GM23338 (cell line): ENCODE measurements at places on chromosomes 5 and 9.
A peak's percentile ranks its signal among the peaks of the same experiment; 100 is the strongest.

DNA sequence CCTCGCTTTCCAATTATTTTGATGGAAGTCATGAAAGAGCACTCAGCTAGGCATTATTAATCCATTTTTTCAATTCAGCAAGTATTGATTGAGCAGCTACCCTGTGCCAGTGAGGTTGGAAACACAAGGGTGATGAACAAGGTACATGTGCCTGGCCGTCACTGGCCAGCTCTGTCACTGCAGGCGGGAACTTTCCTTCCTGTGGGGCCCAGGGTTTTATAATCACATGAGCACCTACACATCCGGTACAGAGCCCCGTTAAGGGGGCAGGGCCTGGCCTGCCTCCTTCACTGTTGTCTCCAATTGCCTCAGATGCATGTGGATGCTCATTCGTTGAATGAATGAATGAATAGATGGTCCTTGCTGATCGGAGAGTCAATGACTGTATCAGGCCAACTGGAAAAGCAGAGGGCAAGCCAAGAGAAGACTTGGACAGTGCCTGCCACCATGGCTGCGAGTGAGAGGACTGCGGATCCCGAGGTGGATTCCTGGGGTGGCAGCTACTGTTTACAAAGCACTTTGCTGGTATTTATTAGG is 55.9 kb upstream of the KCNMB1 start:
- no peak for DNase-seq

DNA sequence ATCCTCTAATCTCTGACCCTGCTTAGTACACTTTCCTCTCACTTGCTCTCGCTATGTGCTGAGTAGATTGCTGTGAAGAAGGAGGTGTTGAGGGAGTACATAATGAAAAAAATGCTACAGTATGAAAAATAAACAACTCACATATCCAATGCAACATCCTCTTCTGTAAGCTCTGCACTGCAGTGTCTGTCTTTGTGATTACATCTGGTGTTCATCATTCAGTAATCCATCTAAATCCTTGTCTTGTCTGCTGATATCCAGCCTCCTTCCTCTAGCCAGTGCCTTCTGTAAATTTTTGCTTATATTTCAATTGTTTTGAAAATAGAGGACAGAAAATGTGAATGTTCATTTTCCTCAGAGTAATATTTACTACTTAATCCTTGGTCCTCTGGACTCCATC is 57.4 kb upstream of the CDH12 start:
- DNase-seq: no peak

DNA sequence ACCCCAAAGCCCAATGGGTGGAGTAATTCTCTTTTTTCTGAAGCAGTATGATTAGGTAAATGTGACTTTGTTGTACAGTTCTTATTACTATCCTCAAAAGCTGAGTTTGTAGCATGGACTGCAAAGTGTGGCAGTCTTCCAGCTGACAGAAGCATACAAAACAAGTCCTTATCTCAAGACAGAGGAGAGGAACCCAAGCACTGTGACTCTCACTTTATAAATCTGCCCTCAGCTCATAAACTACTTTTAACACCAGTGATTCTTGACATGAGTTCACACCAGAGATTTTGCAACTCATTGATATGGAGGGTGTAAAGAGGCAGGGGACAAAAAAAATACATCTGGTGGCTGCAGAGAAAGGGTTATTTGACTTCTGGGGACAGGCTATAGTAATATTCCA is 251.6 kb downstream of the NTRK2 start:
- DNase-seq: no peak

DNA sequence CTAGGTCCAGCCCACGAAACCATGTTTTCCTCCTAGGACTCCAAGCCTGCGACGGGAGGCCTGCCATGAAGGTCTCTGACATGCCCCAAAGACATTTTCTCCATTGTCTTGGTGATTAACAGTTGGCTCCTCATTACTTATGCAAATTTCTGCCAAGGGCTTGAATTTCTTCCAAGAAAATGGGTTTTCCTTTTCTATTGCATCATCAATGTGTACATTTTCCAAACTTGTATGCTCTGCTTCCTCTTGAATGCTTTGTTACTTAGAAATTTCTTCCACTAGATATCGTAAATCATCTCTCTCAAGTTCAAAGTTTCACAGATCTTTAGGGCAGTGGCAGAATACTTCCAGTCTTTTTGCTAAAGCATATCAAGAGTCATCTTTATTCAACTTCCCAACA is 1792.7 kb upstream of the CDH9 start:
- DNase-seq: no peak

DNA sequence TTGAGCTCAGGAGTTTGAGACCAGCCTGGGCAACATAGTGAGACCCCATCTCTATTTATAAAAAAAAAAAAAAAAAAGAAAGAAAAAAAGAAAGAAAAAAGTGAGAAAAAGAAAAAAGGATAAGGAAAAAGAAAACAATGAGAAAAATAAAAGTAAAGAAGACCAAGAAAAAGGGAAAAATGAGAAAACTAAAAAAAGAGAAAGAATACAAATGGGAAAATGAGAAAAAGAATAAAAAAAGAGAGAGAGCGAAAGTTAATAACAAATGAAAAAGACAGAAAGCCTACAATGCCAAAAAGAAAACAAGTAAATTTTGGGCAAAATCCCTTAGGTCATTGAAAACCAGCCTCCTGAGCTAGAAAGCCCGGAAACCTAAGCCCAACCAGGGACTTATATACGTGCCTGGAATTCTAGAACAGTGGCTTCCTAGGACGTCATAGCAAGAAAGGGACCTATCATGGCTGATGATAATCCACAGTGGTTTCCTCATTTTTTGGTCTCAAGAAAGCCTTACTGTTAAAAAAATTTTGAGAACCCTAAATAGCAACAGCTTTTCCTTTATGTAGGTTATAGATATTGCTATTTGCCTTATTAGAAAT is 131.7 kb upstream of the CLINT1 start:
- no peak for DNase-seq

DNA sequence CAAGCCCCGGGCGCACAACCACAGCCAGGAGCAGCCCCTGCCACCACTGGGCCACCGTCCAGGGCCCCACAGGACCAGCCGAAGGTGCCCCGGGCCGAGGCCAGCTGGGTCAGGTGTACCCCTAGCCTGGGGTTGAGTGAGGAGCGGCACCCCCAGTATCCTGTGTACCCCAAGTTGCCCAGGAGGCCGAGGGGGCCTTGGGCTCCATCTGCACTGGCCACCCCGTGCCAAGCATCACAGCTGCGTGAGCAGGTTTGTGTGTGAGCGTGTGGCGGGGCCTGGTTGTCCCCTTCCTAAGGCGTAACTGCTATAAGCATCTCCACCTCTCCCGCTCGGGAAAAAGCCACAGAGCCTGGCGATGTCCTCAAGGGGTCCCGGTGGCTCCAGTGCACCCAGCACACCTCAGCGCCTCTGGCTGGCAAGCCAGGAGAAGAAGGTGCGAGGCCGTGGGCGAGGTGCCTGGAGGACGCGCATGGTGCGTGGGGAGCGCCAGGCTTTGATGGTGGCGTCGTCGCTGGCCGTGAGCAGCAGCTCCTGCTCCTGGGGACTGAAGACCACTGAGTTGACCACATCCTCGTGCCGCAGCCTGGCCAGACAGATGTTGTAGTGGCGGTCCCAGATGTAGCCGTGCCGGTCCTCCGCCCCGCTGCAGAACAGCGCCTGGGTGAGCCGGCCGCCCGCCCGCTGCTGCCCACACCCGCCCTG is 3.9 kb downstream of the FBXW5 start:
- no peak for DNase-seq

- no peak for DNase-seq
These were observed 60.4 kb downstream of the TNC start for GRCh38 chr9:115057559-115057958.

DNA sequence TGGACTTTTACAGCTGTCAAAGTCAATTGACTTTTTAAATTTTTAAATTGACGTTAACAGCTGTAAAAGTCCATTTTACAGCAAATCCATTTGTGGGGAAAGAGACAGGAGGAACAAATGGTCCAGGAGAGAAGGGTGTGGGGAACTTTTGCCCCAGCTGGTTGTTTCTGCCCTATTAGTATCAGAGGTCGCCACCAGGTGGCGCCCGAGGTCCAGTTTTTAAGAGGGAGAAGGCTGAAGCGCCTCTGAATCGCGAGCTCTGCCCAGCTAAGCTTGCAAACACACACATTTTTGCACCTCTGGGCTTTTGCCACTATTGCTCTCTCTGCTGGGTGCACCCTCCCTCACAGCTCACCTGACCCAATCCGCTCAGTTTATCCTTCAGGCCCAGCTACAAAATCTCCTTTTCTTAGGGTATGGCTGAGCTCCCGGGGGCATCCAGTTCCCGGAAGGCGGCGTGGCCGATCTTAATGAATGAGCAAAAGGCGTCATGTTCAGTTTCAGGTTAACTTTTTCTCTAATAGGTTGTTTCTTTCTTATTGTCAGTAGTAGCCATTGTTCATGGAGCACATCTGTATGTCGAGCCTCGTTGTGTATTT is 6.3 kb upstream of the TTLL11 start:
- peak; percentile 93 for DNase-seq

GRCh38 chr5:73596705-73597328 is 29.2 kb upstream of the ARHGEF28 start:
- DNase-seq: peak; percentile 88

DNA sequence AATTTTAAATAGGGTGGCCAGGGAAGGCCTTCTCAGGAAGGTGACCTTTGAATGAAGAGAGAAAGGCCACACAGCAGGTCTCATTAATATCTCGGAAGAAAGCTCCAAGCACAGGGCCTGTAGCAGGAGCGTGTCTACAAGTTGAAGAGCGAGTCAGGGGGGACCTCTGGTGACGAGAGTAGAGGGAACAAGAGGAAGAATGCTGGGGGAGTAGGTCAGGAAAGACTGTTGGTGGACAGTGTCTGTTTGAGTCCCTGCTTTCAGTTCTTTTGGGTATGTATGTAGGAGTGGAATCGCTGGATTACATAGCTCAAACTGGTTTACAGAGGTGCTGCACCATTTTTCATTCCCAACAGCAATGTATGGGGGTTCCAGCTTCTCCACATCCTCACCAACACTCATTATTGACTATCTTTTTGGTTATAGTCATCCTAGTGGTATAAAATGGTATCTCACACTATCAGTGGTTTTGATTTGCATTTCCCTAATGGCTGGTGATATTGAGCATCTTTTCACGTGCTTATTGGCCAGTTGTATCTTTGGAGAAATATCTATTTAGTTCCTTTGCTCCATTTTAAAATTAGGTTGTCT is 55.8 kb downstream of the NUP214 start:
- DNase-seq: peak; percentile 52

- DNase-seq: no peak
These were observed 780.0 kb downstream of the SEMA5A start for GRCh38 chr5:8765886-8766285.

DNA sequence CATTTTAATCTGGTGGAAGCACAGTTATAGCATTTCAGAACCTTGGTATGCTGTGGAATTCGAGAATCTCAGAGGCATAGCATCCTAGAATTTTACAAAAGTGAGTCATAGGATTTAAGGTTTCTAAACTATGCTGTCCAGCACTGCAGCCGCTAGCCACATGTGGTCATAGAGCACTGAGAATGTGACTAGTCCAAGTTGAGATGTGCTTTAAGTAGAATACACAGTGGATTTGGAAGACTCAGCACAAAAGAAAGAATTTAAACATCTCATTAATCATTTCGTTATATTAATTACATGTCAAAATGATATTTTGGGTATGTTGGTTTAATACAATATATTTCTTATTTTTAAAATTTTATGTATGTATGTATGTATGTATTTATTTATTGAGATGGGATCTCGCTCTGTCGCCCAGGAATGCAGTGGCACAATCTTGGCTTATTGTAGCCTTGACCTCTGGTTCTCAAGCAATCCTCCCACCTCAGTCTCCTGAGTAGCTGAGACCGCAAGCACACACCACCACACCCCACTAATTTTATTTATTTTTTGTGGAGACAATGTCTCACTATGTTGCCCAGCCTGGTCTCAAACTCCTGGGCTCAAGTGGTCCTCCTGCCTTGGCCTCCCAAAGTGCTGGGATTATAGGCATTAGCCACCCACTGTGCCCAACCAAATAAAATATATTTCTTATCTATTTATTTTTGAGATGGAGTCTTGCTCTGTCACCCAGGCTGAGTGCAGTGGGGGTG is 20.4 kb upstream of the RPS14 start:
- DNase-seq: no peak

DNA sequence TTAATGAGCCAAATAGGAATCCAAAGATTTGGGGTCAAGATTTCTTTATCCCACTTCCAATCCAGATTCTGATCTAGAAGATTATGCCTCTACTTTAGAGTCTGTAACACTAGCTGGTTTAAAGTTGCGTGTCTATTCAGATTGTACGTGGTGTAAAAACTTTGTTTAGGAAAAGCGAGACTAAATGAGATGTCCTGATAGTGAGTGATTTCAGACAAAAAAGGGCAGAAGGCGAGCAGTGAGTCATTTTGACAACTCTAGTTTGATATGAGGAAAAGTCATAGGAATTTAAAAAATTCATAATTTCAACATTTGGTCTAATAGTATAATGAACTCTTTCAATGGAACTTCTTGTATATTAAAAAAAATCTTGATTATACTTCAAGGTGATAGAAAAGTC is 119.6 kb upstream of the KLF9 start:
- no peak for DNase-seq

DNA sequence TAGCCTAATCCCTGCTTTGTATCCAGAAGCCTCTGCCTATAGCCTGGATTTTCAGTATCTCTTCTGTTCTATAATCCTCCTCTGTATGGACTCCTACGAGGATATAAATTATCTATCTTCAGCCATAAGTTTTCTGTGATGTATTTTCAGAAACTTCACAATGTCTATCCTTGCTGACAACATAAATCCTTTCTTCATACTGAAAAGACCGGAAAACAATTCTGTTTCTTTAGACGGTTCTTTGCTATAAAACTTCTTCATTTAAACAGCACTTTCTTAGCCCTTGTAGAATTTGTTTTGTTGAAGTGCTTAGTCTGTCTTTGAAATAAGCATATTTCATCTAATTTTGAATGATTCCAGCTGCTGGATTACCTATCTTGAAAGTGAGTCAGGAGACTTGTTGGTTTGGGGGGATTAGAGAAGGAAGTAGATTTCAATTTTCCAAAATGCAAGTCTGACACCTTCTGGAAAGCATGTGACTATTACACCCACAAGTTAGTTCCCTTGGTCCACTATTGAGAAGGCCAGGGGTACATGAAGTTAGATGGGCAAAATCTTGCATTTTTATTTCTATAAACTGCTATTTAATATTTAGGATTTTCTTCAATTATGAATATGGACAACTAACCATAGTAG is 96.3 kb upstream of the RANBP3L start:
- peak; percentile 30 for DNase-seq

DNA sequence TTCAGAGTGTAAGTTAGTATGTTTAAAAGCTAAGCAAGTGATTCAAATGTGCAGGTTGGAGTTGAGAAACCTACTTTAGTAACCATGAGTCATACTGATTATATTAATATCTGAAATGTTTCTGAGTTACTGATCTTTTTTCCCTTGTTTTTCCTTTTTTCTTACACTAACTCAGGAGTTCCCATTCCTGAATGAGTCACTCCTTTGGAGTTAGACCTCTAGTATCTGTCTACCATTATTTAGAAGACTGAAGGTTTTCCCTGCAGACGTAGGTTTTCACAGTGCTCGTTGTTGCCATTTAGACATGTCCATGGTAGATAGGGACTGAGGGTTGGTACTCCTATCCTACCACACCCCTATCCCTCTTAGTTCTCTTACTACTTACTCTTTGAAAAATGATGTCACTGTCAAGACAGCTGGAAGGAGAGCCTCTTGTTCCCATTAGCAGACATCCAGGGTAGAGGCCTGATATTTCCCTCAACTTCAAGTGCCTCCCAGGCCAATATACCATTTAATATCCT is 20.2 kb downstream of the OCLN start:
- DNase-seq: no peak

GRCh38 chr5:111461934-111462333 is 50.4 kb downstream of the STARD4 start:
- peak; percentile 10 for DNase-seq
